ENCODE measurements at places on chromosomes 6 and 20.

DNA sequence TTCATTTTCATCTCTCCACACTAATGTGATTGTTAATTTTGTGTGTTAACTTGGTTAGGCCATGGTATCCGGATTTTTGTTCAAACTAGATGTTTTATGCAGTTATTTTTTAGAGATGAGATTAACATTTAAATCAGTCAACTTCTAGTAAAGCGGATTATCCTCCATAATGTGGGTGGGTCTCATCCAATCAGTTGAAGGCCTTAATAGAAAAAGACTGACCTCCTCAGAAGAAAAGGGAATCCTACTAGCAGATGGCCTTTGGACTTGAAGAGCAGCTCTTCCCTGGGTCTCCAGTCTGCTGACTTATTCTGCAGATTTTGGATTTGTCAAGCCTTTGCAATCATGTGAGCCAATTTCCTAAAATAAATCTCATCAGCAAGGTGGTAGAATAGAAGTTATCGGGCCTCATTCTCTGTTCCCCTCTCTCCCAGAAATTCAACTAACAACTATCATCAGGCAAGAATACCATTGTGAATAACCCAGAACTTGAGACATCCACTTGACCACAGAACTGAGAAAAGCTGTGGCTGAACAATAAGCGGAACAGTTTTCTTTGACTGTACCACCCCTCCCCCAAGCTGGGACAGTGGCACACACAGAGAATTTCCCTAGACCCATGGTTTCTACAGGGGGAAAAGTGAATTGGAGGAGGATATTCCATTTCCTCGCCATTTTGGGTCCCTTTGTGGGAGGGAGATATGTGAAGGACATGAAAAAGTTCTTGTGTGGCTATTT, 323.0 kb downstream of the UTRN start:
- DNase-seq = no peak

- no peak for DNase-seq
Measured at GRCh38 chr6:3081960-3082359, 13.7 kb downstream of the RIPK1 start.

GRCh38 chr6:6564154-6564553, 24.4 kb upstream of the LY86 start:
- no peak for DNase-seq

- no peak for DNase-seq
Measured at GRCh38 chr20:36684747-36685146, 38.8 kb upstream of the SLA2 start.

DNA sequence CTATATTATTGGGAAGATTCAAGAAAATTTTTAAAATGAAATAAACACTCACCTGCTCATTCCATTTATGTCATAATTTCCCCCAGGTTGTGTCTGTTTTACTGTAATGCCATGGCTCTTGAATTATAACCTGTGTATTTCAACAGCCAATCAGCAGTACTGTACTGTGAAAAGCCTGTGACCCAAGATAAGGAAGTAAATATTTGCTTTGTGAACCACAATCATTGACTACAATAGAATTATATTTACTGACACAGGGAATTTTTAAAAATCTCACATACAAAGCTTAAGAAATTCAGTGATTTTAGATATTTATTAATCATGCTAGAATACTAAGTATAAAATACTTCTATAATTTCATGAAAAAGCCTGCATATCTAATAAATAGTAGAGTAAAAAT, 6.0 kb downstream of the RGS17 start:
- DNase-seq = no peak

- no peak for DNase-seq
Measured at GRCh38 chr20:24445510-24446170, 23.8 kb upstream of the SYNDIG1 start.

DNA sequence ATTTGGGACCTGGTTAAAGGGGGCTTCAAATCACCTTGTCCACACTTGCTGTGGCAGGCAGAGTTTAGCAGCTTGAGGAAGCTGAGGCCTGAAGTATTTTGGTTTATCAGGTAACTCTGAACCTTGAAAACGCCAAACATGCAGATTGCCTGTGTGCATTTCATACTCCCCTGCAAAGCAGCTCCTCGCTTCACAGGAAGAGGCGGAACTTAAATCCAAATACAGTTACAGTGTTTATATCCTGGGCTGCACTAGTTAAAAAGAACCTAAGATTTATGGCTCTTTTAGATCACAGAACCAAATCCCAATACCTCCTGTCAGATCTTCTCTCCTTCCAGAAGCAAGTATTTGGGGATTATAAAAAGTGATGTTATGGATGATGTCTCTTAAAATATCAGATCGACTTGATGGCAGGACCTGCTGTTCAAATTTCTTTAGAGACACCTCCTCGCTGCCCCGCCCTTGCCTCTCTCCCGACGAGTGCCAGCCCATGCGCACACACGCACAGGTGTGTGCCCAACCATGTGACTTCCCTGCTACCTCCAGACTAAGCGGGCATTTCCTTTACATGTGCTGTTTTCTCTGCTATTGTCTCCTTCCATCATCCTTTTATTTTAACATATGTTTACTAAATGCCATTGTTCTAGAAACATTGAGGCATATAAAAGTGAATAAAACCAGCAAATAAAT, 224.6 kb upstream of the FOXQ1 start:
- no peak for DNase-seq

DNA sequence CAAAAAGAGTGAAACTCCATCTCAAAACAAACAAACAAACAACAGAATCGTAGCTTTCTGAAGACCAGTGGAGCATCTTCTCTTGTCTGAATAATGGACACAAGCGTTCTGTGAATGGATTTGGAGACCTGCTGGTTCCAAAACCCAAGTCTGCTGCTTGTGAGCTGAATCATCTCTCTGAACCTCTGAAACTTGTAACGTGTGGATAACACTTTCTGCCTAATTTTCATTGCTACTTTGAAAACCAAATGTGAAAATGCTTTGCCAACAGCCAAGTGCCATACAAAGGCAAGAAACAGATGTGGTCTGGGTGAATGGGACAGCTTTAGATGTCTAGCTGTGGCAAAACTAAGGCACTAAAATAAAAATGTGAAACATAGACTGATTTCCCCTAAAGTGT, 44.3 kb downstream of the PHACTR1 start:
- DNase-seq = no peak

GRCh38 chr6:5398530-5398929, 137.2 kb downstream of the FARS2 start:
- no peak for DNase-seq

DNA sequence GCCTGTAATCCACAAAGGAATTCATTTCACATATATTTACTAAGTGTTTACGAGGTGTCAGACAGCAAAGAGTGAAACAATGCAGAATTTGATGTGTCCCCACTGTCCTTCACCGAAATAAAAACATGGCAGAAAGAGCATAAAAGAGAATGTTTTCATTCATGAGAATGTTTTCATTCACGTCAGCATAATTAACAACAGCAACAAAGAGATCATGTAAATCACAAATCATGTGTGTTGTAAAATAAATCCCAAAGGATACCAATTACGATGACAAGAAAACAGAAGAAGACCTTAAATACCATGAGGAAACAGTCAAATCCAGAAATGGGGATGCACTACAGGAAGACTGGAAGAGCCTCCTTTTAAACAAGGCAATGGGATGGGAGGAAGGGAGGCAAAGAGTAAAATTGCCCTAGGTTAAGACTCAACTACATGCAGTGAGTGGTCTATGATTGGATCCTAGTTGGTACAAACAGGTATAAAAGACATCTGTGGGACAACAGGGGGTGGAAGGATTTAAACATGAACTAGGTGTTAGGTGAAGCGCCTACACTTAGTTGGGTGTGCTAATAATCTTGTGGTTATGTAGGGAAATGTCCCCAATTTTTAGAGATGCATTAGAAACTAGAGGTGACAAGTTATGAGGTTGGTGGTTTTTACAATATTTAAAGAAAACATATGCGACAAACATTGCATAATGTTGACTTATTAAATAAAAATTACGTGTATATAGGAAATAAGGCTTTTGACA, 1.5 kb downstream of the ZSCAN31 start:
- no peak for DNase-seq

DNA sequence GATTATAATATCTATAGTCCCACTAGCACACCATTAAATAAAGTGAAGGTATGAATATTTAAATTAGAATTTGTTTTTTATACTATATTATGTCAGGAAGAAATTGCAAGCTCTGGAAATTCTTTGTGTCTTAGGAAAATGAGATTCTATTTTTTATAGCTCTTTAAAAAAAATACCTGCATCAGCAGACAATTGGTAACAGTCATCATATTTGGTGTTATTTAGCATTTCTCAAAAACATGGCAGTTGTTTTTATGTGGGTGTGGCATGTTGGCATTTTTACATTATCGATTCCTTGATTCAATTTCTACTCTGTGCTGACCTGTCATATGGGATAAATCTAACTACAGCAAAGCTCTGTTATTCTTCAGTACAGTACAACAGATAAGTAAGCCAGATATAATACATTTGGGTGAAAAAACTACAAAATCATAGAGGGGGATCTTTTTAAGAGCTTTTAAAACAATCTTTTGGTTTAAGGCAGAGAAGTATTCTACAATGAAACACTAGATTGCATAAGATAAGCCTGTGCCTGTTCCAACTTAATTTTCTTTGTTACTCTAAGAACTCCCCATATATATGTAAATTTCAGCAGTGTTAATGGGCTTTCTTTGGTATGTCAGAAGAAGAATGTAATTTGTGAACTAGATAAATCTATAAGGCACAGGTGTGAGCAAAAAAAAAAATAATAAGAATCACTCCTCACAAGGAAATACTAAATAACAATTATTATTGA, 71.5 kb downstream of the LAMA2 start:
- no peak for DNase-seq

DNA sequence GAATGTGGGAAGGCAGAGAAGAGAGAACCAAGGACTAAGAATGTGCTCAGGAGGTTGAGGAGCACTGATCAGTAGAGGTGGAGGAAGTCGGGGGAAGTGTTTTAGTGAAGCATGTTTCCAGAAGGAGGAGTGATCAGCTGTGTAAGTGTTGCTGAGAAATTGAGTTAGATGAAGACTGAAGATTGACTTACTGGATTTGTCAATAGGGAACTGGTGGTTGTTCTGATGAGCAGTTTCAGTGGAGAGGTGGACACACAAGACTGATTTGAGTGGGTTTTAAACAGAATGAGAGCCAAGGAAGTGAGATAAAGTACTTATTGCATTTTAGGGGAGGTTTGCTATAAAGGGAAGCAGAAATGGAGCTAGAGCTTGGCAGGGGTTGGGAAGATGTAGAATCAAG, 182.6 kb downstream of the CDKAL1 start:
- DNase-seq = no peak

DNA sequence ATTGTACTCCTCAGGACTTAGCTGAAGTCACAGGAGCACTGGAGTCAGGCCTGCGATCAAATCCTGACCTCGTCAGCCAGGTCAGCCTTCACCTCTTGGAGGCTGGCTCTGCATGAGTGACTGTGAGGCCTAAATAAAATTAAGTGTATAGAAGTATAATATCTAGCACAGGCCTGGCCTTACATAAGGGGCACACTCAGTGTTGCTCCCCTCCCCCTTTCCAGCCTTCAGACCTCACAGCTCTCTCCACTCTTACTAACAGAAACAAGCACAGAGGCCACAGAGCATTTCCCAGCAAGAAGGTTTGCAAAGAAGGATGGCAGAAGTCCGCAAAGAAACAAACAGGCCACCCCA, 84.8 kb downstream of the TRERF1 start:
- no peak for DNase-seq

GRCh38 chr6:64266351-64266821, 630.8 kb downstream of the PHF3 start:
- no peak for DNase-seq

- DNase-seq = no peak
Measured at GRCh38 chr6:50047026-50047425, 2.7 kb downstream of the DEFB112 start.

DNA sequence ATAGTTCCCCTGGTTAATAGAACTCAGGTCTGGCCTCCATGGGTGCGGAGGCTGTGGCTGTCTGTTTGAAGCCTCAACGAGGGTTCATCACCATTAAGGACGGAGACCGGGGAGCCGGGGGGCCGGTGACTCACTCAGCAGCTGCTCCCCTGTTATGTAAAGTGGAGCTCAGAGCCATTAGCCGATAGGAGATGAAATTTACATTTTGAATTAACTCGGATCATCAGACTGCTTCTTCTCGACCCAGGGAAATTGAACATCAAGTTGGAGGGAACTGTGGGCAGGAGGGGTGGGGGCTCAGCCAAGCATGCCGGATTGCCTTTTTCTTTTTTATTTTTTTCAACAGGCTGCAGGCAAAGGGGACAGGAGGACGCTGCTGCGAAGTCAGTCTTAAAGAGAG, 12.3 kb downstream of the PCK1 start:
- no peak for DNase-seq

DNA sequence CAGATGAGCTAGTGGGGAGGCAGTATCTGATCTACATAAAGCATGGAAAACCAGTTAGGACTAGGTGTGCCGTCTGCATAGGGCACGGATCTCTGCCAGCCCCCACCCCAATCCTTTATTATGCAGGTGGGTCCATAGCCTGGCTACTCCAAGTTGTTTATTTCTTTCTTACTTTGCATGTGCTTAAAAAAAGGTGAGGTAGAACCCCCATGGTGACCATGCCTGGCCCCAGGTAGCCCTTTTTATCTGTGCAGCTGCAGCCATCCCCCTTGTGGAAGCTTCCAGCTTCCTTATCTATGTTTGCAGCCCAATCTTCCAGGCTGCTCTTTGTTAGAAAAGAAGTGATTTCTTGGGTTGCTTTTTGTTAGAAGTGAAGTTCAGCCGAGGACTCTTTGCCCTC, 9.0 kb upstream of the TREM2 start:
- no peak for DNase-seq

GRCh38 chr6:161327360-161327953, 53.6 kb upstream of the AGPAT4 start:
- DNase-seq = no peak

DNA sequence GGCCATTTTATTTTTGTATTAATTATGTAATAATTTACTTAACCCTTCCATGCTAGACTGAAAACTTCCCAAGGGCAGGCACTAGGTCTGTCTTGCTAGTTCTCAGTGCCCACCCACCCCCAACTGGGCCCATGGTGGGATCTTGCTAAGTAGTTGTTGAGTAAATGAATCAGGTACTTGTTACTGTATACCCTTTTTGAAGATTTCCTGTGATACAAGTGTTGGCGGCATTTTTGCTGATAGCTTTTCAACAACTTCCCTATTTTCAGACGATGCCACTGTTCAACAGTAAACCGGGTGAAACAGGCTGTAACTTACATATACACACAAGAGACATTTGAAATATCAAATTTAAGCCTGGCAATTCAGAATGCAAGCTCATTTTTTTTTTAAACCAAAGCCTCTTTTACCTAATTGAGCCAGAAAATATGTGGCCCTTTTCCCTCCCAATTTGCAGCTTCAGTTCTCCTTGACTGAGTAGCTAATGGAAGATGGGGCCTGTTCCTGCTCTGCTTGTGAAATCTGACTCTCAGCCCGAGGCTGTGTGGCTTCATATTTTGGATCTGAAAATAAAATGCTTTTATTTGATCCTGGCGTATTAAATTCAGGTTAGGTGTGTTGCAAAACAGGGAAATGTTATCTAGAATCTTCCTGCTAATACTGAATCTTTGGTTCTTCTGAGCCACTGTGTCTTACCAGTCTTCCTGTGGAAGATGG, 288.3 kb downstream of the NRN1 start:
- no peak for DNase-seq

DNA sequence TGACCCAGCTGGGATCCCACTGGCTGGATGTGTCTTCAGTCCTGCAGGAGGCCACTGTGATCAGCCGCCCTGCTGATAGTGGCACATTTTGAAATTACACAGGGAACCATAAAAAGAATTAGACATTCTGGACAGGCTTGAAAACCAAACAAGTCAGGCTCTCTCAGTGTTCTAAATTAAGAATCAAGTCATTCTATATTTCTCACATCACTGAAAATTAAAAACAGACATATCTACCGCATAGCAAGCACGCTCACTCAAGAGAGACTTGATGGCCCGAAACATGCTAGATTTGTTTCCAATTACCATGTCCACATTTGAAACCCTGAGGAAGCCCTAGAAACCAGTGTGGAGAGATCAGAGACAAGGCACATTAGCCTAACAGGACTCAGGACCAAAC, 57.7 kb downstream of the NFATC2 start:
- no peak for DNase-seq

All from activated CD4-positive, CD25-positive, alpha-beta regulatory T cell treated with anti-CD3 and anti-CD28 coated beads, Interleukin-2, amount 50 U/mL, for 72 hours (primary cell).